ENCODE measurements at places on chromosomes 16 and 17.

- DNase-seq = no peak
These were observed 467.1 kb downstream of the WWOX start for GRCh38 chr16:78566397-78567073.

DNA sequence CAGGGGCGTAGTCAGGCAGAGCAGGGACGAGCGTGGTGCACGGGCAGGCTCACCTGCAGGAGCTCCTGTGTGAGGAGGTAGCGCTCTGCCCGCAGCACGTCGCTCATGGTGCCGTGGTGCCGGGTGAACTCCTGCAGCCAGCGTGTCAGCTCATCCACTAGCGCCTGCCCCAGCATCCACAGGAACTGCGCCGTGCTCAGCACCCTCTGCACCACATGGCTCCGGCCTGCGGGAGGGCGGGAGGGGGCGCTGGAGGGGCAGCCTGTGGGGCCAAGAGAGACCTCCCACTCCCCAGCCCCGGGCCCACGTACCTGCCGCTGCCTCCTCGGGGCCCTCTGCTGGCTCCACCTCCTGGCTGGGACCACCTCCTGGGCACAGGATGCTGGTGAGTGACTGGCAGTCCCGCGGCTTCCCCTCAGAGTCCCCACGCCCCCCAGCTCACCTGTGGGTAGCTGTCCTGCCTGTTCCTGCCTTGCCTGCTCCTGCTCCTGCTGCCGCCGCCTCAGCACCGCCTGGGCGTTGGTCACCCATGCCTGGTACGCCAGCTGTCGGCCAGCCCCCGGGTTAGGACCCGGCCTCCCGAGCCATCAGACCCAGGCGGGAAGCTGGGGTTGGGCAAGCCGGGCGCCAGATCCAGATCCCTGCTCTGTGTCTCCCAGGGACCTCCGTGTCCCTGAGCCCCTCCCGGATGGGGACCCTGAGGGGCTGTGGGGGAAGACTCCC, 16.6 kb downstream of the CTU2 start:
- no peak for DNase-seq

DNA sequence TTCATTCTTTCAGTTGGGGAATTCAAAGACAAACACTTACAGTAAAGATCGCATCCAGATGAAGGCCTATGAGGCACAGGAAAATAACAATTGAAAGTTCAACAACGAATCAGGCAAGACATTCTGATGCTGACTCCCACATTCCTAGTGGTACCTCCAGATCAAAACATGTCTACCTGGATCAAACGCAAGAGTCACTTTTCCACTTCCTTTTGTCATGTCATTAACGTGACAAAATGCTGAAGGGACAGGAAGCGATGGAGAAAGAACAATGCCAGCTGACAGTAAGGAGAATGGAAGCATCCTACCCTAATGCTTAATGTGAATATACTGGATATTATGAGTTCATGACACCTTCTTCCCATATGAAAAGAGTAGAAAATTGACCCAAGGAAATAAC, 365.4 kb upstream of the CDH11 start:
- DNase-seq = no peak

GRCh38 chr17:72691017-72691416, 401.5 kb downstream of the SLC39A11 start:
- DNase-seq = no peak

DNA sequence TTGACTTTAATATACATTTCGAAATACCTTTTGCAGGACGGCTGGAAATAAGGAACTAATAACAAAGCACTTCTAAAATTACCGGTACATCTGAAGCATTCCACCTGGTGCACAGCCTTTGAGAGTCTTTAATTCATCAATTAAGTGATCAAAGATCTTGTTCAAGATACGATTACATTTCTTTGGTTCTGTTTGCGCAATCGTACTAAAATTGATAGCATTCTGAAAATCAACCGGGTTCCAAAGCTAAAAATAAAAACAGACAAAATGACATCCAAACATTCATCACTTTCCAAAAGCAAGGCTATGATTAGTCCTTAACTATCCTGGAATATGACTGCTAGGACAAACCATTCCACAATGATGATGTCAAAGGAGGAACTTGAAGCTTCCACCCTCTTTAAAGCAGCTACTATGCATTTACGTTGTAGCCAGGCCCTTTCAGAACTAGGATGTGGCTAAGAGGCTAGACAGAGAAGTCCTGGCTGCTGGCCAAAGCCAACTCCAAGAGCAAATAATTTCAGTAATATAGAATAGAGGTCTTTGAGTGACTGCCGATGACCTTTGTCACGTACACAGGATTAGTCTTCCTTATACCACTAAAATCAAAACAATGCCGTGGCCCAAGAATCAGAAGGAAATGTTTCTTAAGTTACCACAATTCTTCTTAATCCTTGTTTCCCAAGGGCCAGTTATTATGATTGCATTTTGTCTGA, 299.8 kb upstream of the PSMD7 start:
- no peak for DNase-seq

GRCh38 chr16:8867932-8868415, 832 bp downstream of the CARHSP1 start:
- peak; percentile 62 for DNase-seq

- no peak for DNase-seq
These were observed 471.2 kb upstream of the HSBP1 start for GRCh38 chr16:83336603-83337002.

DNA sequence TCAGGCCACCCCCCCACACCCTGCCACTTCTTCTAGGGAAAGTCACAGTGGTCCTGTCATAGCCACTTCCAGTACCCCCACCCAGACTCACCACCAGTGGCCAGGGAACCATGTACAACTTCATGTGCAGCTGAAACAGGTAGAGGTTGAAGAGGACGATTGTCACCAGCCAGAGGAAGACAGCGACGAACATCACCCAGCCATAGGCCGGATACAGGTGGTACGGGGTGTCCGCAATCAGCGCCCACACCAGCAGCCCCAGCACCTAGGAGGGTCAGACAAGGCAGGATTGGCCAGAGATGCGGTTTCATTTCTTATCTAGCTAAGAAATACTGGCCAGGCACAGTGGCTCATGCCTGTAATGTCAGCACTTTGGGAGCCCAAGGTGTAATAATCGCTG, 16.7 kb downstream of the ARL2BP start:
- no peak for DNase-seq

- DNase-seq = no peak
These were observed 205.0 kb upstream of the ASIC2 start for GRCh38 chr17:33498069-33498468.

DNA sequence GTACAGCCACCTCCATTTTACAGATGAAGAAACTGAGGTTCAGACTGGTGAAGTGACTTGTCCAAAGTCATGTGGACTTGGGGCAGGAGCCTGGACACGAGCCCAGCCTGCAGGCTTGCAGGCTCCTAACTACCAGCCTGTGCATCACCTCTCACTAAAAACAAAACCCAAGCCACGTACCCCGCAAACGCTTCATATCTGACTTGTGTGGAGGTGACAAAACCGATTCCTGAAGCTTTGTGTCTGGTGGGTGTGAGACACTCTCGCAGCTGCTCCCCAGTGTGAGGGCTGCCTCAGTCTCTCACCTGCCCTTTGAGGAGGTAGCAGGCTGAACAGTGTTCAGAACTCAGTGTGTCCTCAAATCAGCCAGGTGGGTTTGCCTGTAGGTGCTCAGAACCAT, 8.4 kb downstream of the HNF1B start:
- DNase-seq = no peak

GRCh38 chr16:48076455-48077012, 79.3 kb downstream of the ABCC12 start:
- DNase-seq = no peak

DNA sequence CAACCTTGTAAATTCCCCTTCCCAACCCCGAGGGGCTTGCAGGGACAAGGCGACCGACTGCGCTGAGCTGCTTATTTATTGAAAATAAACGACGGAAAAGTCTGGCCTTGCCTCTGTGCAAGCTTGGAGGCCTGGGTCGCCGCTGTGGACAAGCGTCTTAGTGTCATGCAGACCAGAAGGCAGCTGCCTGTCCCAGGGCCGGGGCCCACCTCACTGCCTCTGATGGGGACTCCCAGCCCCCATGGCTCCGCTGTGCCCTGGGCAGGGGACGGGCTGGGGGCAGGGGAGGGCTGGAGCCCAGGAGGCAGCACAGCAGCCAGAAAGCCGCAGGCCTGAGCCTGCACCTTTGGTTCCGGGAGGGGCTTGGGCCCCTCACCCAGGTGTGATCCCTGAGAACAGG, 20.7 kb downstream of the RABEP2 start:
- no peak for DNase-seq

DNA sequence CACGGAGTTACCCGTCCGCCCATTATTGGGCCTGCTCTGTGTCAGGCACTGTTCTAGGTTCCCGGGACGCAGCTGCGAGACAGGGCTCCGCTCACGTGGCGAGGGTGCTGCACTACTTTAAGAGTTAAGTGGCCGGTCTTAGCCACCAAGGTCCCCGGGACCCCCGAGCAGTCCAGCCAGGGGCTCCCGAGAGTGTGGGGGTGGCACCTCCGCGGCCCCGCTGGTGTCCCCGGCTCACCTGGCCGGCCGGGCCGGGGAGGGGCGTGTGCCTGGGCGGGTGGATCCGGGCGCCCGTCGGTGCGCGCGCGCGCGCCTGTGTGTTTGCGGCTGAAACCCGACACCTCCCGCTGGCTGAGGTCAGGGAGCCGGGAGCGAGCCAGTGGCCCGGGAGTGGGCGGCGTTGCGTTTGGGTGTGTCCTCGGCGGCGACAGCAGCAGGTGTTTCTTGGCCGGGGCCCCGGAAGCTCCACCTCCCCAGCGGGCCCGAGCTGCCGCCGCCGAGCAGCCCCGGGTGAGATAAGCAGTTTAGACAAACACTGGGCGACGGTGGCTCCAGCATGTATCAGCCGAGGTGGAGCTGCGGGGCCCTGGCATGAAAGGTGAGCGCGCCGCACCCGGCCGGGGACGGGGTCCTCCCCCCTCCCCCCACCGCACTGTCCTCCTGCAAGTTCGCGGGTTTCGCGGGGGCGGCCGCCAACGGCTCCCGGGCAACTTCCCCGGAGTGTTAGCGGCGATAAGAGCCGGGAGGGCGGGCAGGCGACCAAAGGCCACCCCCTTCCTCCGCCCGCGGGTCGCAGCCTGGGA, at the start of gene GSE1:
GSE1 (plus strand) TSS at position 522 of the 803 bp plus-strand sequence; CDS start at position 592, 70 bp downstream.
- DNase-seq = peak; percentile 58

DNA sequence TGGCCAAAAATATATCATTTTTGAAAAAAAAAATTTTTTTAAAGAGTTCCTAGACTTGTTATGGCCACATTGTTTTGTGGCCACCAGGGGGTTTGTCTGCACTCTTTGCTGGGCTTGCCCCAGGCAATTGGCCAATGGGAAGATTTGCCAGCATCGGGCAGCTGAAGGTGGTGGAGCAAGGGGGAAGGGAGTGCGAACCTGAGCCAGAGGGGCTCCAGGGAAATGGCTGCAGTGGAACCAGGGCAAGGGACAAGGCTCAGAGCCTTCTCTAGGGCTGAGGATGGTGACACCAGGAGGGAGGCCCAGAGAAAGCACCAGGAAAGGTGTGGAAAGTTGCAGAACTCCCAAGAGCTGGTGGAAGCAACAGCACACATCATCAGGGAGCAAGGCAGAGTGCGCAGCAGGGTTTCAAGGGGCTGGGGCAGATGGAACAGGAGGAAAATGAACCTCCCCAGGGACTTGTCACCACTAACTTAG, 15.5 kb upstream of the CMIP start:
- DNase-seq = no peak

- DNase-seq = no peak
These were observed 13.5 kb downstream of the MARCHF10 start for GRCh38 chr17:62794666-62794971.

DNA sequence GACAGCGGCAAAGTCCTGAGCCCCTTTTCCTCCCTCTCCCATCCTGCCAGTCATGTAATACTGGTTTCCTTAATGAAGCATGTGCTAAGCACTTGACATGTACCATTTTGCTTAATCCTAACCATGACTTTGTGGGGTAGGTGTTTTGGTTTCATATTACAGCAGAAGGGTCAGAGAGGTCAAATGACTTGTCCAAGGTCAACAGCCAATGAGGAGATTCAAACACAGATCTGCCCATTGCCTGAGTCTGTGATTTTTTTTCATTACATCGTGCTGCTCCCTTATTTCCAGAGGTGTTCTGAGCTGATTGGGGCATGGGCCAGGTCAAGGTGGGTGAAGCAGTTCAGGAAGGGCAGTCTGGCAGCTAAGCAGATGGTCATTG, 17.6 kb upstream of the PHF12 start:
- DNase-seq = no peak

GRCh38 chr16:48131201-48131935, 24.4 kb downstream of the ABCC12 start:
- no peak for DNase-seq

DNA sequence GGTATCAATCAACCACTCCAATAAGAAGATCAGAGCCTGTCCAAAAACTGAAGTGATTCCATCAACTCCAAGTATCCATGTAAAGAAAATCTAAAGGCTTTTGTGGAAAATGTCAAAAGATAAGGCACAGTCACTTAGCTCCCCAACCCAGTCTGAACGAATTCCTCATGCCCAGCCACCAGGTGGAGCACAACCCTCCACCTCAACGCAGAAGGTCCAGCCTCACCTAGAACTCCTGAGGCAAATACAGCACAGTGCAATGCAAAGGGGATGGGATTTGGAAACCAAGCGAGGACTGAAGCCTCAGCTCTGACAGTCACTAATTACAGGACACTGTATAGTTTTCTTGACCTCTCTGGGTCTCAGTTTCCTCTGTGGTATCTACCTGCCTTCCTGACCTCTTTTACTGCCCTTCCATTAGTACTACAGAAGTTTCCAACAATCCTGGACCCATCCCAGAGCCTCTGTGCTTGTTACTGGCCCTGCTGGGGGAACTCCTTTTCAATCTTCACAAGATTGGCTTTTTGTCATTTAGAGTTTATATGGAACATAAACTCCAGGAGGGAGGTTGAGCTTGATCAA, 2.0 kb downstream of the NCBP3 start:
- DNase-seq = peak; percentile 61

GRCh38 chr16:20798364-20798763, 7.9 kb downstream of the ERI2 start:
- DNase-seq = no peak

DNA sequence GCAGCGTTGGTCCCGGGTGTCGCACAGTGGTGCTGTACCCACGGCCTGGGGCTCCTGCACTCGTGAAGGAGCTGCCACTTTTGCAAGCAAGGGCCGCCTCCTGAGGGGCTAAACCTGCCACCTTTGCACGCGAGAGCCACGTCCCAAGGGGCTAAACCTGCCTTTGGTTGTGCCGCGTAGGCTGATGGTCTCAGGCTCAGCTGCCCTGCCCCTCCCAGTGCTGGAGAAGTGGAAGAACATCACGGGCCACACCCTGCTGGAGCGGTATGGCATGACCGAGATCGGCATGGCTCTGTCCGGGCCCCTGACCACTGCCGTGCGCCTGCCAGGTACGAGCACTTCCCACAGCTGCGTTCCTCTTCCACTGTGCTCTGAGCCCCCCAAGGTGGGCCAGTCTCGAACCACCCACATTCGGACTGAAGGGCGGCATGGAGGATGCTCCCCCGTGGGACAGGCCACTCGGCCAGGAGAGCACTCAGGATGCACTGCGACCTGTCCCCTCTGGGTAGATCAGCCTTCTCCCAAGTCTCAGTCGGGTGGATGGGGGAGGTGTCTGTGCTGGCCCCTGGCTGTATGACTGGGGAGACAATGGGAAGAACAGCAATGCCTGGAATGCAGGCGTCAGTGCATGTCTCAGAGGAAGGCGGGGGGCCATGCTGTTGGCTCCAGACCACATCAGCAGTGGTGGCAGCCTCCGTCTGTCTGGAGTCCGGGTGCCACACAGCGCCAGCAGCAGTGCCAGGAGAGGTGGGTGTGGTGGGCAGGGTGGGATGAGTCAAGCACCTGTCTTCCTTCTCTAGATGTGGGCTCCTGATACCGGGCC, 20.7 kb downstream of the ACSF3 start:
- DNase-seq = no peak

GRCh38 chr16:56588781-56589140, 567 bp upstream of the MT3 start:
- no peak for DNase-seq
